H54 (cell line): ENCODE measurements at places on chromosomes 12 and 14.

GRCh38 chr14:47596860-47597259, 78.5 kb downstream of the MDGA2 start:
- DNase-seq, result no peak

GRCh38 chr12:84789184-84789583, 123.4 kb downstream of the SLC6A15 start:
- DNase-seq, result no peak

DNA sequence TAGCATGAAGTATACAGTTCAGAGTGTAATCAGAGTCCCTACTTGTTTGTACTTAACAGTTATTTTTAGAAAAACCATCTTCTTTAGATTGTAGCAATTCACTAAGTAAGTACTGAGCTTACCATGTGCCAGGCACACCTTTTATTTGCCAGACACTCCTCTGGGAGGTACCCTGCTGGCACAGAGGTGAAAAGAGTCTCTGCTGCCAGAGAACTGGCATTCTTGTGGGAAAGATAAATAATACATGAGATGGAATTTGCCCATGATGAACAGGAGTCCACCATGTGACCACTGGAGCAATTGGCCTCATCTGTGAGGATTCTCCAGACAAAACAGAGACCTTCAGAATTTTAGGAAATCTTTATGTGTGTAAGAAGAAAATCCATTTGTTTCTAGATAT, 199.3 kb upstream of the SLC16A7 start:
- DNase-seq, result no peak

DNA sequence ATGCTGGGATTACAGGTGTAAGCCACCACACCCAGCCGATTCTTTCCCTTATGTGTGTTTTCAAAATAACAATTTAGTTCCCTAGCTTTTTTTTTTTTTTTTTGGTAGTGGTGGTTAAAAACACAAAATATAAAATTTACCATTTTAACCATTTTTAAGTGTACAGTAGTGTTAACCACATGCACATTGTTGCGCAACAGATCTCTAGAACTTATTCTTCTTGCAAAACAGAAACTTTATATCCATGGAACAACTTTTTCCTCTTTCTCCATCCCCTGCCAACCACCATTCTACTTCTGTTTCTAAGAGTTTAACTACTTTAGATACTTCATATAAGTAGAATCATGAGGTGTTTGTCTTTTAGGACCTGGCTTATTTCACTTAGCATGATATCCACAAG, 1.1 kb upstream of the NDUFA12 start:
- DNase-seq, result no peak

DNA sequence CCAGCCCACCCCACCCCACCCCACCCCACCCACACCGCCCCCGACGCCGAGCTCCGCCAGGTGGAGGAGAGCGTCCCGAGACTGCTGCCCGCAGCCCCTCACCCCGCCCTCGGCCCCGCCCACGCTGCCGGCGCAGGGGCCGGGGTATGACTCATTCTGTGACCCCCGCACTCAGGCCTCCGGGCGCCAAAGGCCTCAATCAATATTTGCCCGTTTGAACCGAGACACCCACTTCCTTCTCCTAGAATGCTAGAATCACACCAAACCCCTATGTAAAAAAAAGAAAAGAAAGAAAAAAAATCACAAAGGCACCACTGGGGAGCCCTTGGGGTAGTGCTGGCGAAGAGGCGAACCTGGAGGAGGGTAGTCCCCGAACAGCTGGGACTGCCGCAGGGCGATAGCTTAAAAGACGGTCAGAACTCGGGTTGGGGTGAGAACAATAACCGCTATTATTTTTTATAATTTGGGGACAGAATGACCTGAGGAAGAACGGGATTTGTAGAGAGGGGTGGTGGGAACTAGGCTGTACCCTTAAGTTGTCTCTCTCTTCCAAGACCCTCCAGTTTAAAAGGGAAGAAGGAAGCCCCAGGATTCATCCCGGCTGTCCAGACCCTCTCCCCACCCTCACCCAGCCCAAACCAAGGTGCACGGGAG, 894 bp downstream of the KRT8 start:
- no peak for DNase-seq

DNA sequence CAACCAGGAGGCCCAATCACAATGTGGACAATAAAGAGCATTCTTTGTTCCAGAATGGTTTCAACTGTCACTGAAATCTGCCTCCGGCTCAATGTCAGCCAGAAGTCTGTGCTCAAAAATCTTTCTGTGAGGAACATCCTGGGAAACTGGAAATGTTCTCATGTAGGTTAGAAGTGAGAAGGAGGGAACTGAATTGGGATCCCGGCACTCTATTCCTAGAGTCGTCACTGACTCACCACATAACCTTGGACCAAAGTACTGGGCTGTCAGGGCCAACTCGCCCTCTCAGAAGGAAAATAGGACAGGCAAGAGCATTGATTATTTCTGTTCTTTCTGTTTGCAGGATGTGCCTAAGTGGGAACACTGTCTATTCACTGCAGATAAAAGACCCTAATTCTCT, 57.6 kb downstream of the PRKAB1 start:
- no peak for DNase-seq

- DNase-seq, result no peak
These were observed 11.4 kb downstream of the CLECL1 start for GRCh38 chr12:9721394-9722092.
